ENCODE measurements at places on chromosomes 7 and 10.

DNA sequence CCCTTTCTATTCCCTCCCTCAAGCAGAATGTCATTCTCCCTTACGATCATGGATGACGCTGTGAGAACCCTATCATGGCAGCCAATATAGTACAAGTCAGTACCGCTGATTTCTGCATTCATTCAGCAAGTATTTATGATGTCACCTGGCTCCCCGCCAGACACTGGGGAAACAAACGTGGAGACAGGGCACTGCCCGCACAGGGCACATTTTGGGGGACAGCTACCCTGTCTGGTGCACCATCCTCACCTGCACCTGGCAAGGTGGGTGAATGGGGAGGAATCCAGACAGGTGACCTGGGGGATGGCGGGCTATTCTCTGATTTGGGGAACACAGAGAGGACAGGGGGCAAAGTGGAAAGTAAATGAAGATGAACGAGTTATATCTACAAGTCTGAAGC lies 28.4 kb downstream of the MKI67 start:
- no peak for DNase-seq

GRCh38 chr10:71396084-71396710 lies 523 bp upstream of the CDH23 start:
- peak; percentile 37 for DNase-seq

DNA sequence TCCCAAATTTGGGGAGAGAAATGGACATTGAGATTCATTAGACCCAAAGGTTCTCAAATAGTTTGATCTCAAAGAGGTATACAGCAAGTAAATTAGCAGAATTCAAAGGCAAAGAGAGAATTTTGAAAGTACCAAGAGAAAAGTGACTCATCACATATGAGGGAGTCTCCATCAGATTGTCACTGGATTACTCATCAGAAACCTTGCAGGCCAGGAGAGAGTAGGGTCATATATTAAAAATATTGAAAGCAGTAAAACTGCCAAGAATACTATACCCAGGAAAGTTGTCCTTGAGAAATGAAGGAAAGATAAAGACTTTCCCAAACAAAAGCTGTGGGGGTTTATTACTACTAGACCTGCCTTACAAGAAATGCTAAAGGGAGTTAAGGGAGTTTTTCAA lies 140.6 kb downstream of the TMEM168 start:
- no peak for DNase-seq

DNA sequence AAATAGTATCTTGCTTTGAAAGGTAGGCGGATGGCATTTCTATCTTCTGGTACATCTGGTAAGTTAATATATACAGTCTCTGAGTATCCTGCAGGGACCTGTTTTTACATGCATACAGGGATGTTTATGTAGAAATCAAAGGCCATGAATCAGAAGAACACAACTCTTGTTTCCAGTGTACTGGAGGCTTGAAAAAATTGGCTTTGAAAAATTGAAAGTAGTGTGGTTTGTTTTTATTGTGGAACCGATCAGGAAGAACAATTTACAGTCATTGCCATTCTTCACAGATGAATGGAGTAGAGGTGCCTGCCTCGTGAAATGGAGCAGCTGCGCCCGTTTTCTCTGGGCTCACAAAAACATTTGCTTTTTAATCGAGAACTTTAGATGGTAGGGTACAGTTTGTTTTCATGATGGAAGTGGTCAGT lies 54.0 kb upstream of the RPA3 start:
- DNase-seq, result peak; percentile 29

- DNase-seq, result no peak
Measured at GRCh38 chr10:73744664-73744975, 448 bp downstream of the SEC24C start.

DNA sequence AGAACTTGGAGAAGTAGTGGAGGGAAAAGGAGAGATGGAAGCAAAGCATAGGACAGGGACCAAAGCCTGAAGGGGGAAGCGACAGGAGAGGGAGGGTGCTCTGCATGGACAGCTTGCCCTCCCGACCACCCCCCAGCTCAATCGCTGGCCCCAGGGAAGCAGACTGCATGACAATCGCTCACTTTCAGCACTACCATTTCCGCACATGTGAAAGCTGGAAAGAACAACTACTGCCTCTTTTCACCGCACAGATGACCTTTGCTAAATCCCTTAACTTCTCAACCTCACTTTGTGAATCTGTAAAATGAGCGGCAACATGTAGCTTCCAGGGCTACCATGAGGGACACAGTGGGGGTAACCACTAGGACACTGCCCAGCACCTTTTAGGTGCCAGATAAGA lies 17.1 kb downstream of the VOPP1 start:
- DNase-seq, result no peak

DNA sequence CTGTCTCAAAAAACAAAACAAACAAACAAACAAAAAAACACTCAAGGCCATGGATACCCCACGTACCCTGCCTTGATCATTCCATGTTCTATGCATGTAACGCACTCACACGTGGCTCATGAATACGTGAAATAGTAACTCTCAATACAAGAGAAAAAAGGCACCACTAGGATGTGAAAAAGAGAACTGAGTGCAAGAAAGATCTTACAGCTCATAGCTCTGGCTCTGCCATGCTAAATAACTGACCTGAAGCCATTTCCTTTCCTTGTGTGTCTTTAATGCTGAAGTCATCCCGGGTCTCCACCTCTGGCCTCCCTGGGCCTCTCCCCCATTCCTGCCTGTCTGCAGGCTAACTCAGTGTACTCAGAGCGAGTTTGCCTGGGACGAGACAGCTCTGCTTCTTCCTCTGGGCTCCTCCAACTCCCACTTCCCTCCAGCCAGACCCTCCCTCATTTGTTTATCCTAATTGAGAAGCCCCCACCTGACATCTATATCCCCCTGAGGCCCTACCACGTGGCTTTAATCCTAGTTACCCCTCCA lies 117.3 kb downstream of the PRPF18 start:
- no peak for DNase-seq

DNA sequence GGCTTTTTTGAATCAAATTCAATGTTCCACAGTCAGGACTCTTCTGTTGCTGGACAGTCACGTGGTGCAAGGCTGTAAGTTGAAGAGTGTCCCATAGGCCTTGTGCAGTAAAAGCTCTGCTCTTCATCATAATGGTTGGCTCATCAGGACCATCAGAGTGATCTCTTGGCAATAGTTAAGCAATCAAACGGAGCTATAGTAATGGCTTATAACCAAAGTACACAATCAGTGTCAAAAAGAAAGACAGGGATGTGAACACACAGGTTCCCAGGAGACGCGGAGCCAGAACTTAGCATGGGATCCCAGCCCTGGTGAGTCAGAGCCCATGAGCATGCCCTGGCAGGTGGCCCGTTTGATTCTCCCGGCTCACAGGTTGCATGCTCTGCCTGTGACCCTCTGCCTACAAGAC lies 10.8 kb upstream of the GPNMB start:
- no peak for DNase-seq

GRCh38 chr10:94156453-94156852 lies 162.7 kb downstream of the PLCE1 start:
- no peak for DNase-seq

DNA sequence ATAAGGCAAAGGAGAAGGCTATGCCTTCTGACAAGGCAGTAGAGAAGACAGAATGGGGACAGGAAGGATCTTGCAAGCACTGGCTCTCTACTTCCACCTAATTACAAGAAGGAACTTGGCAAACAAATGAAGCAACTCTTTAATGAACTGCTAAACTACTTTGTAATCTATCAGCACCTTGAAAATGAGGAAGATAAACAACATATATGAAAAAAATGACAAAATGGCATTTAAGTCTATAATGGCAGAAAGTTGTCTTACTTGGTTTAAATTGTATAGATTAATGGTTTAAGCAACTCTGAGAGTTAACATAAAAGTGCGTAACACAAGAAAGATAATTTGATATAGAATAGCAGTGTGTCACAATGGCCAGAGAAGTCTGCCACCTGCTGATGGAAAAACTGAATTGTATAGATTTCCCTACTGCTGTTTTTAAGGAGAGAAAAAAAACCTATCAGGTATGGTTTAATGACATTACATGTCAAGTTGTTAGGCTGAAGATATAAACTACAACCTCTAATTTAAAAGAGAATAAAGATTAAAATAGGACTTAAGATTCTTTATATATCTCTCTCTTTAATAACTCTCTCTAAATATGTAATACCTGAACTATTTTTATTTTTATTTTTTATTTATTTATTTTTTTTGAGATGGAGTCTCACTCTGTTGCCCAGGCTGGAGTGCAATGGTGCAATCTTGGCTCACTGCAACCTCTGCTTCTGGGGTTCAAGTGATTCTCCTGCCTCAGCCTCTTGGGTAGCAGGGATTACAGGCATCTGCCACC lies 11.8 kb downstream of the NT5C3A start:
- peak; percentile 10 for DNase-seq

DNA sequence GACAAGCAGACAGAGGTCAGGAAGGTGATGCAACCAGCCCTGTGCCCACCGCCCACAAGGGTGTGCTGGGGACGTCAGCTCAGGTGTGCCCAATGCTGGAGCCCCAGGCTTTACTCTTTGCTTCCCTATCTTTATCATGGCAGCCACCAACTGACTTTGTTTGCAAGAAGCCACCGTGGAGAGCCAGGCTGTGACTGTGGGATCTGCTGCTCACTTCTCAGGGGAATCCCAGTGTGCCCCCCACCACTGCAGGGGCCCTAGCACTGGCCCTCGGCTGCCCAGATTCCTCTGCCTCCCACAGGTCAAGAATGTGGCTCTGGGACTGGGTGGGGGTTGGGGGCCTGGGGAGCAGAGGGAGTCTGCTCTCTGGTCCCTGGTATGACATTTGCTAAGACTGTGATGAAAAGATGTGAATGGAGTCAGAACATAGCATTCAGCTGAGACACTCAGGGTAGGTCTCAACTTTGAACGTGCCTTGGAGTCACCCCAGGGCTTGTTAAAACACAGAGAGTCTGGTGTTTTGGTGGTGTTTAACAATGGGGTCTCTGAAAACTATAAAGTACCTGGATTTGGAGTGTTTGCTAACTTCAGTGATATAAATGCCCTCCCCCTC lies 47.3 kb downstream of the ARHGAP22 start:
- DNase-seq, result no peak

- no peak for DNase-seq
Measured at GRCh38 chr10:79926037-79926436, 22.9 kb downstream of the SFTPD start.

DNA sequence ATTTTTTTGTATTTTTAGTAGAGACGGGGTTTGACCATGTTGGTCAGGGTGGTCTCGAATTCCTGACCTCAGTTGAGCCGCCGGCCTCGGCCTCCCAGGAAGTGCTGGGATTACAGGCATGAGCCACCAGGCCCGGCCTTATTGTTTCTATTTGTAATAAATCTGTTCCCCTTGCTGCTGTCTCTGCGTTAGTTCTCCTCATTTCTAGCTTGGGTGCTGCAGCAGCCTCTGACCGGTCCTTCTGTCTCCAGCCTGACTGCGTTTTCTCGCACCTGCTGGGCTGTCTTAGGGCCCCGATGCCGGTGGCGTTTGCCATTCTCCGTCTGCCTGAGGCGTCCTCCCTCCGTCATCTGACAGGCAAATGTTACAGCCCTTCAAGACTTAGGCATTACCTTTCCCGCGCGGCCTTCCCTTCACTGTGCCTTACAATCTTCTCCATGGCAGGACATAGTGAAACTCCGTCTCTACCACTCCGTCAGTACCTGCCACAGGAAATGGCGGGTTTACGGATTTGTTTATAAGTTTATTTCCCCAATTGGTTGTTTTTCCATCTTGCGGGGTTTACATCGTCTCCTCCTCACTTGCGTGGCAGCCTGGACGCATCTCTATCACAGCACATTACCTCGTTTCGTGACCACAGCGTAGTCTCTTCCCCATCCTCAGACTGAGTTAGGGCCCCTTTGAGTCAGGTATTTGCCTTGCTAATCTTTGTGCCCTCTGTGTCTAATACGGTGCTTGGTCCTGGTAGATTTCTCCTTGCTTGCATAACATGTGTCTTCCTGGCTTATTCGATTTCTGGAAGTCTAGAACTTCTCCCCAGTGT lies 2.3 kb upstream of the GIMAP8 start:
- no peak for DNase-seq

DNA sequence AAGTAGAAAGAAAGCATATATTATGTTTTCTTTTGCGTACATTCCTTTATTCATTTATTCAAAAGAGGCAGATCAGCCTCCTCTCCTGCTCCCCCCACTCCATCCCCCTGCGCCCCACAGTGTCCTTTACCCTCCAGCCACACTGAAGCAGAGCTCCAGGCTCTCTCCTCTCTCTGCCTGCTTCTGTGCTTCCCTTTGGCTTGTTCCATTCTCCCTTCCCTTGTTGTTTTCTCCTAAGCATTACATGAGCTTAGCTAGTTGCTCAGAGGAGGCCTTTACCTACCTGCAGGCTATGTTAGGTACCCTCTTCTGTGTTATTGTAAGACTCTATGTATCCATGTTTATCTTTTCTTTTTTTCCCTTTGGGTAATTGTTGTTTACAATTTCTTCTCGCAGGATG lies 27.4 kb downstream of the CNNM2 start:
- no peak for DNase-seq

- no peak for DNase-seq
Measured at GRCh38 chr10:44922796-44923545, 11.8 kb downstream of the TMEM72 start.

GRCh38 chr10:507908-508444 lies 181.5 kb downstream of the DIP2C start:
- DNase-seq, result no peak

- DNase-seq, result no peak
Measured at GRCh38 chr7:158564663-158565035, 23.0 kb downstream of the PTPRN2 start.

DNA sequence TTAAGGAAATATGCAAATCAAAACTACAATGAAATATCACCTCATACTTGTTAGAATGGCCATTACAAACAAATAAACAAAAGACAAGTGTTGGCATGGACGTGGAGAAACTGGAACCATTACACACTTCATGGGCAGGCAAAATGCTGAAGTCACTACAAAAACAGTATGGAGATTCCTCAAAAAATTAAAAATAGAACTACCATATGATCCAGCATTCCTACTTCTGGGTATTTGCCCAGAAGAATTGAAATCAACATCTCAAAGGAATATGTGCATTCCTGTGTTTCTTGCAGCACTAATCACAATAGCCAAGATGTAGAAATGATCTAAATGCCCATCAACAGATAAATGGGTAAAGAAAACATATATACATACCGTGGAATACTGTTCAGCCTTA lies 83.6 kb downstream of the NRCAM start:
- DNase-seq, result no peak

DNA sequence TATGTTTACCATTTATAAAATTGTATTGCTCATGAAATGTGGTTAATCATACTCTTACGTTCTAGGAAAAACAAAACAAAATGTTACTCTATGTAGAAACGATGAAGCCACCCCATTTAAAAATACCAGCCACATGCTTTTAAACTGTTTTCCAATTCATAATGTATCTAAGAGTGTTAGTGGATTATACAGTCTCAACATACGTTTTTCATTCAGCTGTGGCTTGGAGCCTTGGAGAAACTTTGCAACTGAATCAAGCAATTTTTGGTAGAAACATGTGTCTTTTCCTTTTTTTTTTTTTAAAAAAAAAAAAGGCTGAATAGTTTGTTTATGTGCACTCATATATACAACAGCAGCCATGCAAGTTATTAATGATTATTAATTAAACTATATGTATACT lies 378.0 kb upstream of the SEMA3D start:
- no peak for DNase-seq
